ENCODE measurements at places on chromosomes 3 and 15. TPM values are rescaled to one million over a fixed set of nuclear protein-coding genes. Genes with fewer than 3 reads are reported as not detected.

GRCh38 chr15:66144978-66145725, 108.4 kb downstream of the MEGF11 start:
- DNase-seq: no peak

The PLA1A gene
- total RNA-seq: not detected

- DNase-seq: no peak
Observed at GRCh38 chr15:76108021-76108723, 48.4 kb downstream of the TMEM266 start.

DNA sequence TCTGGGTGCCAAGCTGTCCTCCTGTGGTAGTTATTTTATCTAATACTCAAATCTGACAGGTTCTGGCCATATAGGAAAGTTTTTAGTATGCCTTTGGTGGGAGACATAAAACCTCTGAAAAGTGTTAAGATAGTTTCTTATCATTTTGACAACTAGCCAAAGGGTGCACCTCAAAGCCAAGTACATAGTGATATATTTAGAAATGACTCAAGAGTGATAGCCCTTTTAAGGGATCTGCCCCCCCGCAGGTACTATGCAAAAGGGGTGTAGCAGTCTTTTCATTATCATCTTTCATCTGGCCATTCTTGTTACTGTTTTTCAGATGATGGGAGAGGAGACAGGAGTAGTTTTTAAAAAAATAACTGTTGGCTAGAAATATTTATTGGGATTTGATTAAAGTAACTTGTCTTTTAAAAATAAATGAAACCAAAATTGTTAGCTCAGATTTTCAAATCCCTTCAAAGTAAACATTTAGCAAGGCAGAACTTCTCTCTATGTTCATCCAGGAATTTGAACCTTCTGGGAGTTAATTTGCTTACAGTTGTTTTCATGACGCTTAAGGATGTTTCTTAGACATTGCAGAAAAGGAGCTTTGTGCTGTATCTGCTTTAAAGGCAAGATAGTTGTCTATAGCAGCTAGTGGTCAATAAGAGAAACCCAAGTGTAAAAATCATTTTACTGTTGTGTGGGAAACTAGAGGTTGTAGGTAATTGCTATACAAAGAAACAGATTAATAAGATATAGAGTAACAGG, 5.1 kb downstream of the PHLDB2 start:
- DNase-seq: no peak

DNA sequence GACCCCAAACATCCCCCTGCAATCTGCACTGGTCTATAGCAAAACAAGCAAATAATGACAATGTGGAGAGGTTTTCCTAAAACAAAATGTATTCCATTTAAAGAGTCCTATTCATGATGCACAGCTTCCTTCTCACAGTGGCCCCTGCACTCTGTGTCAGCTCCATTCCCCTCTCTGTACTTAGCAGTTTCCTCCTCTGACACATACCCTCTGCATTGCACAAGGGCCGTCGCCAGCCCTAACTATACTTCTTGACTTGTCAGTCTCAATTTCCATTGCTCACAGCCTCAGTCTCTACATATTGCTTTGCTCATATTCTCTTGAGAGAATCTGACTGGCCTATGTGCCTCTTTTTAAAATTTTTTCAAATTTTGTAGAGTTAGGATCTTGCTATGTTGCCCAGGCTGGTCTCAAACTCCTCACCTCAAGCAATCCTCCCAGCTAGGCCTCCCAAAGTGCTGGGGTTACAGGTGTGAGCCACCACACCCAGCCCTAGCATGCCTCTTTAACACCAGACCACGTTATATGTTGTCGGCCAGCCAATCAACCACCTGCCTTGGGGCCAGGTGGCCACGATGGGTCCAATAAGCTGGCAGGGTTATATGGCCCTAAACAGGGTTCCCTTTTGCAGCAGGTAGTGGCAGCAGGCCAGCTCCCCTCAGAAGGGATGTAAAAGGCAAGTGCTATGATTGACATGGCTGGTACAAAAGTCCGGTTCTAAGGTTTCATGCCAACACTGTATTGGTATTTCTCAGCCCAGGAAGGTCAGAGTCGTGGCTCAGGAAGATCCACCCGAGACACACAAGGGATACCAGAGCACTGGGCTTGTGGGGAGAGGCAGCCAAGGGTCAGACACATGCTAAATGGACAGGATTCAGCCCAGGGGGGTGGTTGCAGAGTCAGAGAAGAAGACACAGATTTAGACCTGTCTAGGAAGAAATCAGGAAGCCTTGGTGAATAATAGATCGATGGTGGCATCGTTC, 59.0 kb upstream of the SMAD3 start:
- DNase-seq: no peak

The C2CD4B gene
- not detected for total RNA-seq

The NAALADL2 gene
- 2.9 TPM for total RNA-seq

DNA sequence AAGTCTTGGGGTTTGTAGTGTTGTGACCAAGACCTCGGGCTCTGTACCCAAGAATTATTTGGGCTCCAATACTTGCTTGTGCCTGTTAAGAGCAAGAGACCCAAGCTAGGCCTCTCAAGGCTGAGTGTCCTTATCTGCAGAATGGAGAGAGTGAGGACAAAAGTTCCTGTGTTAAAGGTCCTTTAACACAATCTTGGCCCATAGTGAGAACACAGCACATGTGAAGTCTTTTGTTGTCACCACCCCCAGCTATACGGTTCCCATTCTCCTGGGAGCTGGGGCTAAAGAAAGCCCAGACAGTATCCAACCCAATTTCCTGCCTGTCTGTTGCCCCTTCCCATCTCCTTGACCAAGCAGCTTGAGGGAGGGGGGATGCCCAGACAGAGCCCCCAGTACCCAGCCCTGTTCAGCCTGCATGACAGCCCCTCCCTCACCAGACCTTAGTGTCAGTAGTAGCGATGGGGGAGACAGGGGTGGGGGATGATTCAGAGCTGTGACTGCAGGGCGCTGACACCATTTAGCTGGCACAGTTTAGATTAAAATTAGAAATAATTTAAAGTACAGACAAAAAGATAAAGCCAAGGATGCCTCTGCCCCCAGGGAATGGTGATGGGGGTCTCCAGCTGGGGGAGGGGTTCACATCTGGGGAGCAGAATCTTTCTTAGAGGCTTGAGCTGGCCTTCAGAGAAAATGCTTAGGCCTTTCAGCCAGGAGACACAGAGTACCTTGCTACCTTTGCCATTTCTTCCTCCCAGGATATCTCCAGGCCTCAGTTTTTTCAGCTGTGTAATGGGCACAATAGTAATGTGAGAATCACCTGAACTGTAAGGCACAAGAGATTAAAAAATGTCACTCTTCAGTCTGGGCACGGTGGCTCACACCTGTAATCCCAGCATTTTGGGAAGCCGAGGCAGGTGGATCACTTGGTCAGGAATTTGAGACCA, 2.7 kb downstream of the PRKCD start:
- DNase-seq: no peak

GRCh38 chr3:102106416-102107097, 257.2 kb downstream of the NFKBIZ start:
- no peak for DNase-seq

The RFX7 gene
- 18.1 TPM for total RNA-seq

GRCh38 chr15:61032600-61033286, 196.4 kb downstream of the RORA start:
- DNase-seq: no peak

- no peak for DNase-seq
Observed at GRCh38 chr3:17290894-17291293, 406.1 kb downstream of the PLCL2 start.

The SNTN gene
- total RNA-seq: not detected

The SCAANT1 gene
- not detected for total RNA-seq

The HHLA2 gene
- total RNA-seq: not detected

- no peak for DNase-seq
Observed at GRCh38 chr15:57769266-57769665, 62.8 kb downstream of the POLR2M start.

- no peak for DNase-seq
Observed at GRCh38 chr3:79358327-79358726, 409.5 kb downstream of the ROBO1 start.

The STXBP5L gene
- not detected for total RNA-seq

The CACNA2D3 gene
- 0.20 TPM for total RNA-seq

The VGLL3 gene
- 0.10 TPM for total RNA-seq

The NR2E3 gene
- total RNA-seq: 0.59 TPM

The CSPG4 gene
- 18.1 TPM for total RNA-seq

DNA sequence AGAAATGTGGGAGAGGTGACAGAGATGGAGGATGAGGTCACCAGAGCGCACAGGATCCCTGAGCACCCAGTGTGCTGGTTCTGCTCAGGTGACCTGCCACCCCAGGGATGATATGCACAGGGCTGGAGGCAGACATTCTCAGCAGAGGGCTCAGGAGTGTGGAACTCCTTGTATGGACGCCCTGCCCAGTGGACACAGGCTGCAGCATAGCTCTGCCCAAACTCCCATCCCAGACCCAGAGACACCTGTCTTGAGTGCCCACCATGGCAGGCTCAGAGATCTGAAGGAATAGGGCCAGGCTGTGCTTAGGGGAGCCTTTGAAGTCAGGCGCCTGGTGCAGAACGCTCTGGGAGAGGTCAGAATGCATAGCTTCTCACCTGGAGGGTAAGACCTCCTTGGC, 47.3 kb downstream of the PPCDC start:
- DNase-seq: no peak
